ENCODE measurements at places on chromosomes 16 and 17.

DNA sequence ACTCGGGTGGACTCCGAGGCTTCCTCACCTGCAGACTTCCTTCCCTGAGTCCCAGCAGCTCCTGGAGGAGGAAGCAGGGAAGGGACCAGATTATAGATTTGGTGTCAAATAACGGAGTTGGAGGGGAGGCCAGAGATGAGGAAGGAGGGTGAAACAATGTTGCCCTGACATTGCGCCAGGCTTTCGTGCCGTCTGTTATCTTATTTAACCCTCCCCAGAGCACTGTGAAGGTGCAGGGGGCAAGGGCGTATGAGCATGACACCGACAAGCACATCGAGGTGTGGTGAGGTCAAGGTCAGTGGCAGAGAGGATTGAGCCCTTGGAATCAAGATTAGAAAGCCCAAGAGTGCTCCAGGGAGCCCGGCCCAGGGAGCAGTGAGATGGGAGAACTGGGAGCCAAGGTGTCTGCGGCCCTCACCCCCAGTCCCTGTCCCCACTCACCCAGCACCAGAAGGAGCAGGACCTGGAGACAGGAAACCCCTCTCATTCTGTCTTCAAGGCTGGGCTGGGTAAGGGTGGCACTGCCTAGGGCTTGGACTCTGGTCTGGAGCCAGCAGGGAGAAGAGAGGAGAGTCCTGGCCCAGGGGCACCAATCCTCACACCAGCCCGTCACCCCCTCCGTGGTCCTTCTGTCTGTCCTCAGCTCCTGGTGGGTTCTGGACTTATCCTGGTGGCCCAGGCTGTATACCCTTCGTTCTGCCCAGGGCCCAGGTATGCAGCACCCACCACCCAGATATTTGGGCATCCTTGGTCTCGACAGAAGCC, 1.1 kb downstream of the PRSS33 start:
- no peak for DNase-seq

DNA sequence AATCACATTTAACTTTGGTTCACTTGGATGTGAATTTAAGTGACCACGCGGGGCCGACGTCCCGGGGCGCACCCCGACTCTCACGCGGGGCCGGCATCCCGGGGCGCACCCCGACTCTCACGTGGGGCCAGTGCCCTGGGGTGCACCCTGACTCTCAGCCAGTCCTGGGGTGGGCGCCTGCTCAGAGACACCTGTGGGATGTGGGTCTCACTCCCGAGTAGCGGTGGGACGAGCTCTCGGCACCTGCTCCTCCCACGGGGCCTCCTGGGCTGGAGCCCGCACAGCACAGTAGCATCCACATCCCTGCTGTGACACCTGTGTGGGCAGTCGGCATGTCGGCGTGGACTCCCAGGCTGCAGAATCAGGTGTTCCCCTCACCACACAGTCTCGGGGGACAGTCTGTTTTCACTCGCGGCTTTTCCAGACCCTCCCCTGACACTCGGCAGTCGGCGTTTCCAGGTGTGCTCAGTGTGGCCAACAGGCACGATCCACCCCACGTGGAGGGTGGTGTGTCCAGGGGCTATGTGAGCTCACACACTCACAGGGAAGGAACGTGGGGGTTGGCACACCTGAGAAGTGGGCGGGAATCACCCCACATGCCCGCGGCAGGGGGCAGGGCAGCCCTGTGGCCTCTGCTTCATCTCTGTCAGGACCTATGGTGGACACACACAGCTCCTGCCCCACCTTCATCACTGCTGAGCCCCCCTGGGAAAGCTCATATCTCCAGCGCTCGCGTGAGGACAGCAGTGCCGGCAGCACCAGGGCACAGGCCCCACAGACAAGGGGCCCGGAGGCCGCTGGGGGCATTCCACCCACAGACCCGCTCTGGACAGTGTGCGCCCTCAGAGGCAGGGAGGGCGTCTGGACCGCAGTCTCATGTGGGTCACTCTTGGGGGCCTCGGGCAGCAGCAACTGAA, 51.8 kb downstream of the LMF1 start:
- DNase-seq = no peak

DNA sequence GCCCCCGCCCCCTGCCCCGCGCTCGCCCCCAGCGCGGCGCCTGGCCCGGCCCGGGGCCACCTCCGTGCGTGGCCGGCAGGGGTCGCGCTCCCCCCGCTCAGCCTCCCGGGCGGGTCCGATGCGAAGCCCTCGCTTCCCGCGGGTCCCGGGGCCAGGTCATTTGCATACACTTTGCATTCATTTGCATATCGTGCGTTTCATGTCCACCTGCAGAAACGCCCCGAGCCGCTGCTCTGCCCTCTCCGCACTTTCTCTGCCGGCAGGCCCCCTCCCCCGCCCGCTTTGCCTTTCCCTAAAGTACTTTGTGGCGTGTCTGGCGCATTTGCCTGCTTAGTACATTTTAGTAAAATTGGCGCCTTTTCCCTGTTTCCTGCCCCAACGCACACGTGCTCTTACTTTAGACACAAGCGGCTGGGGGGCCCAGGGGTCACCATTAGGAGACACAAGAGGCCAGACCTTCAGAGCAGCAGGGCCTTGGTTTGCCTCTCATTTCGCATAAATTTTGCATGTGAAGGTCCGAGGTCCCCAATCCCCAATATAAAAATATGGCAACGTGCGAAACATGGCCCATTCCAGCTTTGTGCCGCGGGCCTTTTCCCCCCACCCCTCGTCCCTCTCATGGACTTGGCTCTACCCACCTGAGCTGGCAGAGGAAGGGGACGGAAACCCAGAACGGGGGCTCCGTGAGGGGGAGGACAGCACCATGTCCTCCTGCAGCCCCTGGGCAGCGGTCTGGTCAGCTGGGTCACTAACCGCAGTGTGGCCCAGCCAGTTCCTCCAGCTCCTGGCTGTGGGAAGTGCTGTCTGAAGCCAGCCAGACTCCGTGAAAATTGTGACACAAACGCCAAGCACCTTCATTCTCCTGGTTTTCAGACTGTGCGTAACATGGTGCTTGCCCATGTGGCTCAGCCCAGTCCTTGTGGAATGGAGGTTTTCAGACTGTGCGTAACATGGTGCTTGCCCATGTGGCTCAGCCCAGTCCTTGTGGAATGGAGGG, 34.8 kb downstream of the CBFA2T3 start:
- DNase-seq = no peak

DNA sequence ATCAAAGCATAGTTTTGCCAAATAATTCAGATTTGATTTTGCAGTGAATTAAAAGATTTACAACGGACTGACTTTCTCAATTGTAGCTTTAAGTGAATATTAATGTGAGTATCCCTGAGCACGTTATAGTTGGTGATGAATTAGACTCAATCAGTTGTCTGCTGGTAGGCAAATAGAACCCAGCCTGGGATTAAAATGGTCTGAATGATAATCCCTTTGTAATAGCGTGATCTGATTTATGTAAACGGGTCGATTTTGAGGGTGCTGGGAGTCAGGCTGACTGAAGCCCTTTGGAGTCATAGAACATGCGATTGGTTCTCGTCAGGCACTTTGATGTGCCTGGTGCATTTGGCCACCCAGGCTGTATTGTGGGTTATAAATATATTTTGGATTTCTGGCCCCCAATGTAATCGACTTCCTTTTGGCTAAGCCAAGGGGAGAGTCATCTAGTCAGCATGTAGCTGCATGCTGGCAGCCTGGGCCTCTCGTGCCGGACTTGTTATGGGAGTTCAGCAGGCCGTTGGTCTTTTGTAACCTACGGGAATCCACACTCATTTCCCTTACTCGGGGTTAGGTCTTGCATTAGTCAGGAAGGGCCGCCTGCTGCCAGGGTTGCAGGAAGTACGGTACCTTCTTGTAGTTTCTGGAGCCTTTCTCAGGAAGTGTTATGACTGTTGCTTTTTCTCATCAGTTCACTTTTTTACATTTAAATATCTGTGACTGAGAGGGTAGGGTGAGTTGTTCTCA, 5.4 kb downstream of the PGS1 start:
- DNase-seq = peak; percentile 100
